Posterior vena cava (tissue), 2 donors: ENCODE measurements at places on chromosomes 7 and 10. TPM values are rescaled to one million over a fixed set of nuclear protein-coding genes. Genes with fewer than 3 reads are reported as not detected.
A peak's percentile ranks its signal among the peaks of the same experiment; 100 is the strongest.

- no peak for DNase-seq
Measured at GRCh38 chr7:103009466-103010185, 65.0 kb downstream of the FBXL13 start.

- DNase-seq: no peak
Measured at GRCh38 chr10:94104316-94105000, 110.7 kb downstream of the PLCE1 start.

Gene CCDC146
- total RNA-seq: 12.9 TPM

Gene CPED1
- 120 TPM for total RNA-seq

DNA sequence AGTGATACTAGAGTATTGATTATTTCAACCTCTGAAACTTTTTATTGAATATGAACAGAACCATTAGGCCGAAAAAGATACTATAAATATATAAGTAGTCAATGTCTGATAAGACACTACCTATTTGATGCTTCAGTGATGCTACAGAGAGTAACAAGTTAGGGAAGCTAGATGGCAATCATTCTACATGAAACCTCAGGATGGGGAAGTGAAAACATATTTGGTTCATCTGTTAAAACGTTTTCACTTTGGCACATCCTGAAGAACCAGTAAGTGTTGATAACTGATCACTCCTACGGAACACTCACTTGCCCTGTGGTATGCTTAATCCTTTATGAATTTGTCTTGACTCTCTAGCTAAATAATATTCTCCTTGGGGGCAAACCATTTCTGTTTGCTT, 1064.9 kb downstream of the NXPH1 start:
- no peak for DNase-seq

DNA sequence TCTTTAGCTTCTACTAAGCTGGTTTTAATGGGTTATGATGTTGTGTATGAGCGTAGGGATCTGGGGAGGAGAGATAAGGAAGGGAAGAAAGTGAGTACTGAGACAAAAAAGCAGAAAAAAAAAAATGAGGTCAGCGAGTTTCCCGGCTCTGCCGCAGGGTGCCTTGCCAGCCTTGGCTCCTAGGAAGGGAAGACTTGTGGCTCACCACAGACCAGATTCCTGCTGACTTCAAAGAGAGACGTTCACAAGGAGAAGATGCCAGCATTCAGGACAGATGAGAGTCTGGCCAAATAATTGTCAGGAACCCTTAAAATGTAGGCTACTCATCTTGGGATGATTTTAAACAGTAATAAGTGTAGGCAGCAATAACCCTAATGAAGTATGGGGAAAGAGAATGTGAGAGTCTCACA, 11.4 kb upstream of the FAS start:
- DNase-seq: peak; percentile 90

GRCh38 chr7:128741491-128741890, 2.3 kb downstream of the CALU start:
- no peak for DNase-seq

DNA sequence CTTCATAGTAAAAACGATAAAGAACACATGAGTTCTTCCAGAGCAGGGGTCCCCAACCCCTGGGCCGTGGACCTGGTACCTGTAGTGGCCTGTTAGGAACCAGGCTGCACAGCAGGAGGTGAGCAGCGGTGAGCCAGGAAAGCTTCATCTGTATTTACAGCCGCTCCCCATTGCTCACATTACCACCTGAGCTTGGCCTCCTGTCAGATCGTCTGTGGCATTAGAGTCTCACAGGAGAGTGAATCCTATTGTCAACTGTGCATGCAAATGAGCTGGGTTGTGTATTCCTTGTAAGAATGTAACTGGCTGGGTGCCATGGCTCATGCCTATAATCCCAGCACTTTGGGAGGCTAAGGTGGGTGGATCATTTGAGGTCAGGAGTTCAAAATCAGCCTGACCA, 229.5 kb downstream of the CNTNAP2 start:
- DNase-seq: no peak

GRCh38 chr7:82172881-82173280, 270.7 kb downstream of the CACNA2D1 start:
- DNase-seq: no peak

Gene ANKRD61
- 0.42 TPM for total RNA-seq

Gene CTTNBP2
- total RNA-seq: 7.9 TPM
